ENCODE measurements at places on chromosomes 6 and 20. TPM values are rescaled to one million over a fixed set of nuclear protein-coding genes. Genes with fewer than 3 reads are reported as not detected.

PRR3 gene
- 5.9 TPM for total RNA-seq

- DNase-seq = no peak
Observed at GRCh38 chr20:15278041-15278440, 940.6 kb upstream of the FLRT3 start.

WFDC10B gene
- not detected for total RNA-seq

DNA sequence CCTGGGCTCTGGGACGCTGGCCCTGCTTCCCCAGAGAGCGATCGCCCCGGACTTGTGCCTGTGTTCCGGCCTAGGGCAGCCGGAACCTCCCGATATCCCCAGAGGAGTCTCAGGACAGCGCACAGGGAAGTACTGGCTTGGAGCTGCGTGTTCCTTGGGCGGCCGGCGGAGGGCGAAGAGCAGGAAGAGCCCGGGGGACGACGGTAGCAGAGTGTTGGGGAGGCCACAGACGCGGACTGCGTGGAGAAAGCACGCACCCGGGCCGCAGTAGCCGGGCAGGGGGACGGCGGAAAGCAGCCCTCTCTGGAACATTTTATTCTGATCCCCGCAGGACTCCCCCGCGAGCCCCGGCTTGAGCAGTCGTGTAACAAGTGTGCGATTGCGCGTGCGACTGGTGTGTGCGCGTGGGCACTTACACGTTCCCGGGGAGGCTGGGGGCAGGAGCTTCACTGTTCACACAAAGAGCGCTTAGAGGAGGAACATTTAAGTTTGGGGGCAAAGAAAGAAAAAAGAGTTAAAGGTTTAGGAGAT is 36.1 kb downstream of the NCR2 start:
- no peak for DNase-seq

DNA sequence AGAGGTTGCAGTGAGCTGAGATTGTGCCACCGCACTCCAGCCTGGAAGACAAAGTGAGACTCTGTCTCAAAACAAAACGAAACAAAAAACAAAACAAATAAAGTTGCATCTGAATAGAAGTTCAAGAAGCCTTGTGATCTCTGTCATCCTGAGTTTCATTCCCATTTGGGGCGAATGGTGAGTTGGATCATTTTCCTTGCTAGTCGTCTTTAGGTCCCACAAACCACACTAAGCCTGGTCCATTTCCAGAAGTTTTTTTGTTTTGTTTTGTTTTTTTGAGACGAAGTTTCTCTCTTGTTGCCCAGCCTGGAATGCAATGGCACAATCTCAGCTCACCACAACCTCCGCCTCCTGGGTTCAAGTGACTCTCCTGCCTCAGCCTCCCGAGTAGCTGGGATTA is 33.8 kb downstream of the ZNF217 start:
- DNase-seq = no peak

OSER1 gene
- 28.0 TPM for total RNA-seq

GRCh38 chr20:32764005-32764960 is 2.1 kb downstream of the DNMT3B start:
- DNase-seq = no peak

DNA sequence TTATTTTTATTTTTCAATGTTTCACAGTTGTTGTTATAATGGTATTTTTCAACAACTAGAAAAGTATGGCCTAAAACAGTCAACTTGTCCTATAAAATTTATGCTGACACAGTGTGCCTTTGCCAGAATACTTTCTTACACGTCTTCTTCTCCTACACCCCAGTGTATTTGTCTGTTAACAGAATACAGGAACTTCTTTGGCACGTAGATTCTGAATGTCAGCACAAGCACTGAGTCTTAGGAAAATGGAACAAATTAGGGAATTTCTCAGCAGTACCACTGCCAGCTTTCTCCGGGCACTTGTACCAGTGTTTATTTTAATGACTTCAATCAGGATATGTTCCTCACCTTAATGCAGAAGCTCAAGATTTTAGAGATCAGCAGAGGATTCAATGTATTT is 26.7 kb upstream of the AKIRIN2 start:
- no peak for DNase-seq

PRKN gene
- total RNA-seq = 4.9 TPM

TPD52L1 gene
- 85.0 TPM for total RNA-seq

GRCh38 chr6:159808647-159809046 is 8.6 kb downstream of the PNLDC1 start:
- DNase-seq = no peak

Measured in vagina (tissue), 2 donors.